ENCODE measurements at places on chromosomes 1 and 21.

- peak; percentile 80 for DNase-seq
Measured at GRCh38 chr1:209643285-209644020, 8.8 kb downstream of the LAMB3 start.

DNA sequence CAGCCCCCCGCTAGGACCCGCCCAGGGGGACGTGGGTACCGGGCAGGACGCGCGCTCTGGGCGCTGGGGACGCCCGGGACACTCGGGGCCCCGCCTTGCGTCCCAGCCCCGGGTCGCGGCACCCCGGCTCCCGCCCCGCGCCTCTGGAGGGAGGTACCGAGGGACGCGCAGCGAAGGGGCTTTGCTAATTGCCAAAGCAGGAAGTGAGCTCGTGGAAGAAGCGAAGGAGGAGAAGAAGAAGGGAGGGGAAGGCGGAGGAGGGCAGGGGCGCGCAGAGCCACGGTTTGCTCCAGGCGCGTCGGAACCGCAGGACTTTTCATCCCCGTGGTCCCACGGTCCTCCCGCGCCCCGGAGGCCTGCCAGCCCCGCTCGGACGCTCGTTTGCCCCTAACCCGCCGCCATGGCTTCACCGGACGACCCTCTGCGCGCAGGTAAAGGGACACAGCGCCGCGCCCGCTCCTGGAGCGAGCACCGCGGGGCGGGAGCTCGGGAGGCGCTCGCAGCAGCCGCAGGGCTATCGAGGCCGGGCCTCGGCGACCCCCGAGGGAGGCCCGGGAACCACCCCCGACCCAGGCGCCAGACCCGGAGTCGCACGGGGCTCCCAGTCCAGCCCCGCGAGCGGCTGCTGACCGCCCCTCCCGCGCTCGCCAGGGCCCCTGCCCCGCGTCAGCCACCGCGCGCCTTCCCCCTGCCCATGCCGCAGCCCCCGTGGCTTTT, 1.3 kb downstream of the EDARADD start:
- DNase-seq, result peak; percentile 32

DNA sequence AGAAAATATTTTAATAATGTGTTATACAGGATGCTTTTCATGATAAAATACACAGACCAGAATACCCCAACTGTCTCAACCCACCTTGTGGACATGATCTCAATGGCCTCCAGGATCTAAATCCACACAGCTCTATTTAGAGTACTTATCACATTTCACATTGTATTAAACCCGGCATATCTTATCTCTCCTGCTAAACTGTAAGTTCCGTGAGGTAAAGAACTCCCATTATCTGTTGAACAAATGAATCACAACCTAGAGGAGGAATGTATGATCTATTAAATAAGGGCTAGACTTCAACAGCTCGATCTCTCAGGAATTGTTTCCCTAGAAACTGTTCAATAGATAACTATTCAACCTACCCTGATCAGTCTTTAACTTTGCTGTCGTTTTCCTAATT, 6.9 kb downstream of the ETV3 start:
- DNase-seq, result no peak

DNA sequence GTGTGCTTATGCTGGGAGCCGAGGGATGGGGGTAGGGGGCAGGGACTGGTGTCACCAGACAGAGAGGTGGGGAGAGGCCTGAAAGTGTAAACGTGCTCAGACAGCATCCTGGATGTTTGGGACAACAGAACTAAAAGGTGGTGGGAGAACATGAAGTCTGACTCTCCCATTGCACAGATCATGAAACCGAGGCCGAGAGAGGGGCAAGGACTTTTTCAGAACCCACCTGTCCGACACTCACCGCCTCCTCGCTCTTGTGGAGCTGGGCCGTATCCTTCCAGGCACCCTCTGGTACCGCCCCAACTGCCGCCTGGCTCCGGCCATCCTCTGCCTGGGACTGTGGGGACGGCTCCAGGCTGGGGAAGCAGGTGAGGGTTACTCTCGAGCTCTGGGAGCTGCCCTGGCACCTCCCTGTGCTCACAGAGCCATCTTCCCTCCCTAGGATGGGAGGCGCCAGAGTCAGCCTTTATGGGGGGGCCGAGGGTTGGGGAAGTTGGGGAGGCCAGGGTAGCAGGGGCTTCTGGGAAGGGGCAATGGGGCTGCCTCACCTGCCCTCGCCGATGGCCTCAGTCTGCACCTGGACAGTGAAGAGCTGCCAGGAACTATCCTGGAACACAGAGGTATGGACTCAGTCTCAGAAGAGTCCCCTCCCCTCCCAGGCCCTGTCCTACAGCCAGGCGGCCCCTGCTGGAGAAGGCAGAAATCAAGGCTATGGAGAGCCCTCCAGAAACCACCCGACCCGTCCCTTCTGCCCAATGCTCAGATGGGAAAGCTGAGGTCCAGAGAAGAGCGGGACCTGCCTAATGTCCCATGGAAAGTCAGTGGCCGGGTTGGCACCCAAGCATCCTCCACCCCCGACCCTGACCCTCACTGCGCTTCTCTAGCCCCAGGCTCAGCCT, 7.0 kb downstream of the ATP13A2 start:
- no peak for DNase-seq

DNA sequence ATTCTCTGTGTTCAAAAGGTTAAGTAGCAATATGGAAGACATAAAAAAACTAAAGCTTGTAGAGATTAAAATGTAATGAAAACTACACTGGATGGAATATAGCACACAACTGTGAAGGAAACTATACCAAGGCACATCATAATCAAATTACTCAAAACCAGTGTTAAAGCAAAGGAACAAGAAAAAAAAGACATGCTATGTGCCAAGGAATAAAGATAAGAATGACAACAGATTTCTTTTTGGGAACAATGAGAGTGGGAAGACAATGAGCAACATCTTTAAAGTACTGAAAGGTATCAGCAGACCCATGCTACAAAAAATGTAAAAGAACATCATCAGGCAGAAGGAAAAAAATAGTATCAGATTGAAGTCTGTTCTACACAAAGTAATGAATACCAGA, 157.8 kb downstream of the VPS13D start:
- DNase-seq, result no peak

GRCh38 chr1:234617986-234618736, 8.2 kb upstream of the IRF2BP2 start:
- DNase-seq, result no peak

GRCh38 chr1:110756506-110756905, 81.8 kb upstream of the KCNA3 start:
- DNase-seq, result peak; percentile 74

DNA sequence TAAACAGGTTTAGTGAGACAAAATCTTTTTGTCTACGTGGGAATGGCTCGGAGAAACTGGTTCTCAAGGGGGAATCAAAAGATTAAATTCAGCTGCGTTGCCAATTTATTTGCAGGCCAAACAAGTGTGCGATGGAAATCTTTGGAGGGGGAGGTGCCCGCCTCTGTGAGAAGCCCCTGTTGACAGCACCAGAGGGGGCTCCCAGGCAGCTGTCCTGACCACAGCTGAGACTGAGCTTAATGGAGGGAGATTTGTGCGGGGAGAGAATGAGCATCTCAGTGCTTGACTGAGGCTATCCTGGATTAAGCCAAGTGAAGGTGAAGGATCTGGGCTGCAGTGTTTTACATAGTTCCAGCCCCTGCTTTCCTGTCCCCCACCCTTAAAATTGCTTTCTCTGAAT, 169.7 kb downstream of the ATG4C start:
- peak; percentile 46 for DNase-seq

GRCh38 chr1:10941891-10942541, 70.4 kb upstream of the TARDBP start:
- peak; percentile 74 for DNase-seq

- no peak for DNase-seq
Measured at GRCh38 chr1:3642919-3643675, 6.8 kb downstream of the WRAP73 start.

GRCh38 chr1:94978401-94978800, 51.5 kb upstream of the CNN3 start:
- DNase-seq, result no peak

DNA sequence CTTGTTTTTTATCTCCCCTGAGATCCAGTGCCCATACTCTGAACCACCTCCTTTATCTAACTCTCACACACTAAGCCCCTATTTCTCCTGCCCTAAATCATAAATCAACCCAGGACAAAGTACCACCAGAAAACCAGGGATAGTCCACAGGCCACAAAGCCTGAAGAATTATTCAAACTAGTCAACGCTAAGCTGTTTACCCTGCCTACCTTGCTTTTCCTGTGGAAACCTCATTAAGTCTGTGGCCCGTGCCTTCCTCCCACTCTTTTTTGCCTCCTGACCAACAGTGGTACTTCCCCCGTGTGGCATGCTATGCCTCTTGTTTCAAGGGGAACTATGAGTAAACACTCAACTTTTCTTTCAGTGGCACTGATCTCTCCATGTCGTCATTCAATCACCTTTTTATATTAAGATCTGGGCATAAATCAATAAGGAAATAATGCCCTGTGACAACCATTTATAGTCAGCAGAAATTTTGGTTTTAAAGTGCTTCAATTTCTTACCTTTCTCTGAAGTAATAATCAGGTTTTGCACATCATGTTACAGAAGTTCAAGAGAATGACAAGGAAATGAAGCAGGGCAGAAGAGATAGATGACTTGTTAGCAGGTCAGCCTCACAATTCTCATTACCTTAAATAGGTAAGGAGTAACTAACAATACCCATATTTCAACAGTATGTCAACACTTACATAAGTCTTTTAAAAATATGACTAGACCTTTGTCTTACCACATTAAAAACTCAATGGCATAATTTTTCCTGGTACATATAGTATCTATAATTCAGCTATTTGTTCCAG, 32.1 kb downstream of the EYA3 start:
- no peak for DNase-seq

DNA sequence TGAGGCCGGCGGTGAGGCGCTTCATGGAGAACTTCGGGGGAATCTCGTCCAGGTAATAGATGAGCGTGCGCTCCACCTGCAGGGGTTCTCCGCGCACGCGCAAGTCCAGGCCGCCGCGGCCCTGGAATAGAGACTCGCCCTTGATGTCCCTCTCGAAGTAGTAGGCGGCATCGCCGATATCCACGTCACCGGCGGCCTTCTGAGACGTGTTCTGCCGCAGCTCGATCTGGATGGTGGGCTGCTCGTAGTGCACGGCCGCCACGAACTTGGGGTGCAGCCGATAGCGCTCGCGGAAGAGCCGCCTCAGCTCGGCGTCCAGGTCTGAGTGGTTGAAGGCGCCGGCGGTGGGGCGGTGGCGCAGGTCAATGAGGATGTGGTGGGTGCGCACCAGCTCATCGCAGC, 726 bp downstream of the TACSTD2 start:
- DNase-seq, result no peak

- DNase-seq, result no peak
Measured at GRCh38 chr1:67566803-67567377, 118.1 kb upstream of the GADD45A start.

GRCh38 chr21:41316200-41317062, at the start of gene FAM3B:
FAM3B (plus strand) TSS chr21:41316801; CDS start chr21:41316880, 79 bp downstream.
- DNase-seq, result no peak

DNA sequence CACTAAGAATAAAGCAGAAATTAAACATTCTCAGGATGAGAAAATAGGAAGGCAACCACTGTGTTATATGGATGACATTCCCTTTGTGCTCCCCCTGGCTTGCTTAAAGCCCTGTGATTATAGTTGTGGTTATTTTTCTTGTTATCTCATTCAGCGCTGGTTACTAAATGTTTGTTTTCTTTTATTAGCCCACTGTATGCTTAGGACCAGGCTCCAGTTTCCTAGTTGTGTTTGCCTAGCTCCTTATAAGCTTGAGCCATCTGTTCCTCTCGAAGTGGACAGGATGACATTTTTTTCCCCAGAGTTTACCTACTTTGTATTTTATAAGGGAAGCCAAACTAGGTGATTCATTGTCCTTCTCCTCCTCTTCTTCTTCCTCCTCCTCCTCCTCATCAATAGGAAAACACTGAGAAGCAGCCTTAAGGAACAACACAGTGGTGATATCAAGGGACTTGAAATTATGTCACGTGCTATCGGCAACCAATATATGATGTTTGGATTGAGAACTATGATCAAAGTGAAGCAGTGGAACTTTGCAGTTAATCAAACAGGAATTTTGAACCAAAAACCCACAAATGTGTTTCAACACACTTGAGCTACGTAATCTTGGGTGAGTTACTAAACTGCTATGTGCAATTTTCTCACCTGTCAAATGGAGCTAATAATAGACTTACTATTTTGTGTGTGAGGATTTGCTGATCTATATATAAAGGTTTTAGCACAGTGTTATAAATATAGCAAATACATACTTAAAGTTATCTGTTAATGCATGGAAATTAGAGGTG, 35.1 kb upstream of the RGS7 start:
- no peak for DNase-seq

DNA sequence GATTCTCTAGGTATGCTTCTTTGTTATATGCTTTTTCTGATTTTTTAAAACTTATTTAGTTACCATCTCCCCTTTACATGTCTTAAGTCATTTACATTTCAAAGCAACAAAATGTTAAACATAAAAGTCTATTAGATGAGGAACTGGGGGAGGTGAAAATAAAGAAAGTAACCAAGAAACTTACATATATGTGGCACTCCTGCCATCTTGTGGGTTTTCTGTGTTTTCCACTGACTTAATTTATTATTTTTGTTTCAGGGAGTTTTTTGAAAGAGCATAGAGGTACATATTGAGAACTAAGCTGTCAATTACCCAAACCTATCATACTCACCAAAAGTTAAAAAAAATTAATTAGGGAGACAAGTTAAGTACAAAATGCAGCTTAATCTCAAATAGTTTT, 1531.1 kb downstream of the MRPL39 start:
- DNase-seq, result no peak

DNA sequence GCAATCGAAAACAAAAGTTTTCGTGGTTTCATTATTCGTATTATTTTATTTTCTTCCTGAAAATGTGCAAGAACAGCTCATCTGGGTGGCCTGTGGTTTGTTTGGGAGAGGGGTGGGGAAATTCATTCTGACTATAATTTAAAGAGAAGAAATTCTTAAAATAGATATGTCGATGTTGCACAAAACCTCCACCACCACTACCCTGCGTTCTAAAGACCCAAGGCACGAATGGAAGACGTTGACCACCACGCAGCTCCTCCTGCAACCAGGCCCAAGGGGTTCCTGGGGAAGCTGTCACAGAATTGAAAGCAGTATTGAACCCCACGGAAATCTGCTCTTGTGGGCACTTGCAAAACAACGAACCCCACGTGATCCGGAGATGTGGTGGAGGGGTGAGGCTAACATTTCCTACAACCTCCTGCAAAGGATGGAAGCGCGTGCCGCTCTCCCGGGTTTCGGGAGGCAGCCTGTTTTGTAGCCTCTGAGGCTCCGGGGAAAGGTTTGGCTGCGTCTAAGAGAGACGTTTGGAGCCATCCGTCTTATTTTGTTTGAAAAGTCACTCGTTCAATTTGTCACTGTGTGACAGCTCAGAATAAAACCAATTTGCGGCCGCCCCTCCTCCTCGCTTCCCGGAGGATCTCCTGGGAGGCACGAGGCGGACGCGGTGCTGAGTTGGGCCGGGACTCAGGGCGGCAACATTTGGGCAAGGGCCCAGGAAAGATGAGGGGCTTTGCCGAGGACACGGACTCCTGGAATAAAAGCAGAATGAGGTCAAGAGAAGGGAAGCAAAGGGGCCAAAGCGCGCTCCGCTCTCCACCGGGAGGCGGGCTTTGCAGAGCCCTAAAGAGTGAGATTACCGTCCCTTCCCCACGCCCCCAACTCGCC, 810 bp upstream of the HLX start:
- peak; percentile 54 for DNase-seq

GRCh38 chr1:6024376-6024775, 21.3 kb upstream of the KCNAB2 start:
- no peak for DNase-seq

Data from femur (tissue), 1 donor.